ENCODE measurements at places on chromosomes 2 and 18. TPM values are rescaled to one million over a fixed set of nuclear protein-coding genes. Genes with fewer than 3 reads are reported as not detected.

DNA sequence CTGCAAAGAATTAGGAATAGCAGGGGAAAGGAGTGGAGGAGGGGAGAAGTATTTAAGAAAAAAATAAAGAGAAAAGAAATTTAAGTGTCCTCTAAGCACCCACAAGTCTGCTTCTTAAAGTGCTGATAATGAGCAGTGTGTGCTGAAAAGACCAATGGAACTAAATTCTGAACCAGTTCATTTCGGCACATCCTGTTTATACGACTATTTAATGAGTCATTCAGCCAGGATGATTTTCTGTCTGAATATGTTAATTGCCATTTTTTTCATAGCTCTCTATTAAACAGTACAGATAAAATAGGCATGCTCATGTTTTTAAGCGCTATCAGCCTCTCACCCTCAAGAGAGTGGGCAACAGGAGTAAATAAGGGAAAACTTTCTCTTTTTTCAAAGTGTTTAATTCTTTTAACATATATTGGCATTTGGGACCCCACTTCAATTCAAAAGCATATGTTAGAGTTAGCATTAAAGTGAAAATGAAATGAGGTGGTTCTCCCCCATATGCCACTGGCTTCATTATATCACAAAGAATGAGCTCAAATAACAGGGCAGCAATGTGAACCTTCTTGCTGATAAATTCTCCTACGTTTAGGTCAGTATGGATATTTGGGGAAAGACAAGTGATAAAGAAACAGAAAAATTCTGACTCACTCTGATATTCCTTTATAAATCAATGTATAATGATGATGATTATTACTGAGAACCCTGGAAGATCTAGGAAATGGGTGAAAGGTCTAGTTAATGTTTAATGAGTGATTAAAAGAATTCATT is 87.5 kb downstream of the TCF4 start:
- DNase-seq, result no peak
- no peaks in the 10 kb centered on the region for H3K27me3 ChIP-seq
- no peak overlapping the region for H3K27ac ChIP-seq
- H3K36me3 ChIP-seq, result no peaks in the 10 kb centered on the region
- no peak overlapping the region for H3K4me3 ChIP-seq
- no peaks in the 10 kb centered on the region for H3K4me1 ChIP-seq

The SPAST gene
- 23.7 TPM for total RNA-seq

DNA sequence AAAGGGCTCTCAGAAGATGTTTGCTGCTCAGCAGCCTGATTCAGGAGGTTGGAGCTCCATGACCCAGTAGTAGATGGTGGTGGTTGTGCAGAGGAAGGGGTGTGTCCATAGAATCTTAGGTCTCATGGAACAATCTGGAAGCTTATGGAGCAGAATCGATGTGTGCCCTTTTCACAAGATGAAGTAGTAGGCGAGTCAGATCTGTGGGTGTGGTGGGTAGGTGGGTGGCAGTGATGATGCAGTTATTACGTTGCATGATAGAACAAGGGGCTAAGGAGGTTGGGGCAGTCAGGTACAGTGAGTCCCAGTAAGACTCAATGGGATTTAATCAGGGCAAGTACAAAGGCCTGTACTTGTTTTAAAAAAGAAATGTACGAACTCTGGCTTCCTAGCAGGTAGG is 9.1 kb downstream of the TET3 start:
- no peaks in the 10 kb centered on the region for H3K36me3 ChIP-seq
- no peak overlapping the region for H3K27ac ChIP-seq
- DNase-seq, result no peak
- H3K4me3 ChIP-seq, result no peak overlapping the region
- no peaks in the 10 kb centered on the region for H3K4me1 ChIP-seq

GRCh38 chr2:130920415-130921163 is 83.9 kb downstream of the ARHGEF4 start:
- no peaks in the 10 kb centered on the region for H3K4me1 ChIP-seq
- H3K27ac ChIP-seq, result no peak overlapping the region
- no peak overlapping the region for H3K4me3 ChIP-seq
- H3K27me3 ChIP-seq, result no peaks in the 10 kb centered on the region
- H3K36me3 ChIP-seq, result no peaks in the 10 kb centered on the region

- no peak overlapping the region for H3K27ac ChIP-seq
- H3K4me1 ChIP-seq, result peaks cover 5% of the 10 kb centered on the region
- H3K4me3 ChIP-seq, result no peak overlapping the region
- H3K36me3 ChIP-seq, result no peaks in the 10 kb centered on the region
- DNase-seq, result no peak
Observed at GRCh38 chr2:216294305-216294704, 78.0 kb downstream of the MARCHF4 start.

GRCh38 chr2:235378944-235379343 is 114.9 kb upstream of the AGAP1 start:
- no peaks in the 10 kb centered on the region for H3K36me3 ChIP-seq
- H3K4me1 ChIP-seq, result no peaks in the 10 kb centered on the region
- no peaks in the 10 kb centered on the region for H3K27me3 ChIP-seq
- H3K4me3 ChIP-seq, result no peak overlapping the region
- DNase-seq, result no peak
- H3K27ac ChIP-seq, result no peak overlapping the region

GRCh38 chr18:69128978-69129377 is 271.7 kb upstream of the DOK6 start:
- no peaks in the 10 kb centered on the region for H3K27me3 ChIP-seq
- DNase-seq, result no peak
- H3K4me1 ChIP-seq, result no peaks in the 10 kb centered on the region
- H3K27ac ChIP-seq, result no peak overlapping the region
- no peak overlapping the region for H3K4me3 ChIP-seq

The SP140 gene
- total RNA-seq, result 0.33 TPM

GRCh38 chr2:230890646-230891045 is 25.9 kb downstream of the ITM2C start:
- no peak overlapping the region for H3K27ac ChIP-seq
- peaks cover 4% of the 10 kb centered on the region for H3K4me1 ChIP-seq
- no peak for DNase-seq
- no peak overlapping the region for H3K4me3 ChIP-seq

DNA sequence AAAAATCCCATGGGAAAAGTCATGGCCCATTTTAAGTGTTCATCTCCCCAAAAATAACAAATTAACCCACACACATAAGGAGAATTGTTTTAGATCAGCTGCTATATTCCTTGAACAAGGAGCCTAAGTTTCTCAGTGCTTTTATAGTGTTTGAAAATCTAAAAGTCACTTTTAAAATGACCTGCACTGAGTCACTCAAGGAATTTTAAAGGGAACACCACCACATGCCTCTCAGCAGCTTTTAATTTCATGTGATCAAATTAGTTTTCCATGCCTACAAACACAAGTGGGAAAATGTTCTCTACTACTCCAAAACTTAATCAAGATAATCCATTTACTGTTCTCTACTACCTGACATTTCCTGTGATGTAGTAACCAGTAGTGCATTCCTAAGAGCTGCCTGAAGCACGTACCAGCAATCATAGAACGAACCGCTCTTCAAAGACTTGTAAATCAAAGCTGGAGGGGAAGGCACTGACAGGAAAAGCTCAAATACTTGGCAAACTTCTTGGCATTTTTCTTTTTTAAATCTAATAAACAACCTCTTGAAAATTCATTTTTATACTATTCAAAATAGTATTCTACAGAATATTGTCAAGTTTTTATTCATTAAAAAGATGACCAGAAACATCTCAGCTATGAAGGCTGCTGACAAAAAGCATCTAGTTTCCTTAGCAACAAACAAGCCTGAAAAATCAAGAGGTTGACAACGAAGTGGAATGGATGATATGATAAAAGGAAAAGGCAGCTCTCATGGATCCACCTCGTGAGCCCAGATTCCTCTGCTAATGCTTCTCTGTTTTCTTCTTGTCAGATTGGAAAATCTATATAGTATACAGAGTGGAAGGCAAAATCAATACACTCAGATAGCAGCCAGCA is 37.2 kb downstream of the LRPPRC start:
- DNase-seq, result no peak
- no peak overlapping the region for H3K4me3 ChIP-seq
- H3K36me3 ChIP-seq, result peaks cover 36% of the 10 kb centered on the region
- no peaks in the 10 kb centered on the region for H3K4me1 ChIP-seq
- no peaks in the 10 kb centered on the region for H3K27me3 ChIP-seq

DNA sequence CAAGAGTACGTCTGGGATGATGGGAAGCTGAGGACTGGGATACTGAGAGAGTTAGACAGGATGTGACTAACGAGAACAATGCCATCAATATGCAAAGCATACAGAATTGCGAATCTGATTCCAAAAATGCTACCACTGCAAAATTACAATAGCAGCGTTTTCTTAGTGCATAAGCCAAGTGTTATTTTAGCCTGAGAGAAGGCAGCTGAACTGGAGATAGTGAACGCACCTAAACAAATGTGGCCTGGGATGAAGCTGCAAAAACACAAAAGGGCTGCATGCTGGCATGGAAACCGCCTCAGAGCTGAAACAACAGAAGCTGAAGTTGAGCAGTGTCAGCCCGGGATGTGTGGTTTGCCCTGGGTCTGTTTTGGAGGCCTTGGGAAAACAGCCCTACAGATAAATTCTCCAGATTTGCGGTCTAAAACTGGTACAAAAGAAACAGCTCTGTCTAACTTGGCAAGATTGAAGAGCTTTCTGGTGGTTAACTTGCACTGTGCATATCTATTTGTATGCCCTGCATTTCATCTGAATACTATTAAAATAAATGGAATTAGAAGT is 45.5 kb downstream of the LYPD6 start:
- no peak for DNase-seq
- H3K4me1 ChIP-seq, result no peaks in the 10 kb centered on the region
- H3K27ac ChIP-seq, result no peak overlapping the region
- H3K27me3 ChIP-seq, result no peaks in the 10 kb centered on the region
- no peaks in the 10 kb centered on the region for H3K36me3 ChIP-seq

GRCh38 chr2:75518638-75519465 is 41.9 kb downstream of the EVA1A start:
- H3K27ac ChIP-seq, result no peak overlapping the region
- no peak for DNase-seq
- no peaks in the 10 kb centered on the region for H3K36me3 ChIP-seq
- H3K27me3 ChIP-seq, result no peaks in the 10 kb centered on the region

The GPR39 gene
- total RNA-seq, result 7.3 TPM

DNA sequence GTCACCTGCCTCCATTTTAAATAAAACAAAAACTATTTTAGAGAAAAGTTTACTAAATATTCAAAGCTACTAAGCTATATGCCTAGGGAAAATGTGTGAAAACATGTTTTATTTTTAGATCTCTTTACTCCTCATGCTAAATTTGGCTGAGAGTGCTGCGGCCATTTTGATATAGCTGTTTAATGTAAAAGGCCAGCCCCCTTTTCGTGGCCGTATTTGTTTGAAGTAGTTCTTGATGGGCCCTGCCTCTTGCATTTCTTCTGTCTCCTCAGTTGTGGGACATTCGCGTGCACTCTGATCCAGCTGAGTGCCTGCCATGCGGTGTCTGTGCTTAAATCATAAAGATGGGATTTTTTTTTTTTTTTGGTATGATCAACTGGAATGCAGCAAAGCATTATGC is 64.0 kb downstream of the ZNF407 start:
- no peaks in the 10 kb centered on the region for H3K4me1 ChIP-seq
- no peaks in the 10 kb centered on the region for H3K36me3 ChIP-seq
- no peaks in the 10 kb centered on the region for H3K27me3 ChIP-seq
- H3K27ac ChIP-seq, result no peak overlapping the region

GRCh38 chr18:13124411-13124810 is 94.1 kb upstream of the LDLRAD4 start:
- no peak for DNase-seq
- H3K27me3 ChIP-seq, result no peaks in the 10 kb centered on the region

GRCh38 chr18:51721996-51722395 is 524.5 kb upstream of the MEX3C start:
- H3K27me3 ChIP-seq, result no peaks in the 10 kb centered on the region
- no peak overlapping the region for H3K4me3 ChIP-seq

DNA sequence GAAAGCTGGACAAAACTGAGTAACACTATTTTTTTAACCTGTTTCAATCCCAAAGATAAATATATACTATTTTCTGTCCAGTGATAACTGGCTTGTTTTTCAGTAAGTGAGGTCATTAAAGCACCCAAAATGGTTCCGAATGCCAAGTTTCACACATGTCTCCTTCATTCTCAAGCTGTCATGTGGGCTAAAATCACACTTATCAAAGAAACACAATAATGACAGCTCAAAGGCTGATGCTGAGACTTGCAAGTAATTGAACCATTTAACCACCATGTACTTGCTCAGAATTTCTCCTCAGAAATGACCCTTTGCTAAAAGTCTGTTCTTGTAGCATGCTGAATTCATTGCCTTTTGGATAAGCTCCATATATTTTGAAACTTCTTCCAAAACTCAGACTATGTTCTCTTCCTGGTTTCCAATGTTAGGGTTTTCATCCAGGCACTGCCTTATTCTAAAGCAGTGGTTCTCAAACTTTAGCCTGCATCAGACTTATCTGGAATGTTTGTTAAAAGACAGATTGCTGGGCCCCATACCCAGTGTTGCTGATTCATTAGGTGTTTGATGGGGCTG is 149.8 kb downstream of the VWC2L start:
- H3K27me3 ChIP-seq, result no peaks in the 10 kb centered on the region
- H3K4me3 ChIP-seq, result no peak overlapping the region
- no peak overlapping the region for H3K27ac ChIP-seq
- no peaks in the 10 kb centered on the region for H3K4me1 ChIP-seq
- no peaks in the 10 kb centered on the region for H3K36me3 ChIP-seq

GRCh38 chr2:45636008-45636407 is 15.5 kb upstream of the PRKCE start:
- peaks cover 5% of the 10 kb centered on the region for H3K4me1 ChIP-seq
- H3K27ac ChIP-seq, result no peak overlapping the region
- H3K36me3 ChIP-seq, result no peaks in the 10 kb centered on the region
- no peak for DNase-seq

DNA sequence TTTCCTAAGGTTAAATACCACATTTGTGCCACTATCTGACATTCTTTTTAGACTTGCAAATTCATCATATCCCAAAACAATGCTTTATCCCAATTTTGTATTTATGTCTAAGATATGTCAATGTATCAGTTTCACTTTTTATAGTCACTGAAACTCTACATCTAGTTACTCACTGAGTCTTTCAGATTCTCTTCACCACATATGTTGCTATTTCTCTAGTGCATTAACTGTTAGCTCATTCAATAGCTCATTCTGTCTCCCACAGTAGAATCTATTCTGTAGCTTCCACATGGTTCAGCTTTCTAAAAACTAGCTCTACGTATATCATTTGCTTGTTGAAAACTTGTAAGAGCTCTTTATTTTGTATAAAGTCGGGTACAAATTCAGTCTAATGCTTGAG is 1420.6 kb upstream of the NXPH2 start:
- no peaks in the 10 kb centered on the region for H3K4me1 ChIP-seq
- H3K36me3 ChIP-seq, result no peaks in the 10 kb centered on the region
- no peak overlapping the region for H3K27ac ChIP-seq
- H3K27me3 ChIP-seq, result no peaks in the 10 kb centered on the region
- no peak for DNase-seq

The AKAIN1 gene
- total RNA-seq, result 3.1 TPM

The PREB gene
- total RNA-seq, result 103 TPM

The KATNAL2 gene
- 1.8 TPM for total RNA-seq
